ENCODE measurements at places on chromosomes 13 and 19. TPM values are rescaled to one million over a fixed set of nuclear protein-coding genes. Genes with fewer than 3 reads are reported as not detected.

GRCh38 chr19:756821-757688 lies 6.1 kb downstream of the MISP start:
- DNase-seq, result no peak

DNA sequence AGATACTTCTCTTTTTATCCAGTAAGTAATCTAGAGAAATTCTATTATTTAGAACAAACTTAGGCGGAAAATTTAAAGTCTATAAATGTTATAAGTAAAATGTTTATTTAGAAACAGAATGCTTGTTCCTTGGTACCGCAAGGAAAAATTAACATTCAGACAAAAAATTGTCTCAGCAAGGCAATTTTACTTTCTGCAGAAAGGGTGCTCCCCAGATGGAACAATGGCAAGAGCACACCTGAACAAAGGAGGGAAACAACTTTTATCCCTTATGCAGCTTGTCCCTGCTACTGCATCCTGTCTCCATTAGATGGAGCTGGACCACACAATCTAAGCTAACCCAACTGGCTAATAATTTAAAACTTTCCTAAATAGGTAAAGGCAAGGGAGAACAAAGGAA lies 6.5 kb upstream of the ZNF708 start:
- no peak for DNase-seq

DNA sequence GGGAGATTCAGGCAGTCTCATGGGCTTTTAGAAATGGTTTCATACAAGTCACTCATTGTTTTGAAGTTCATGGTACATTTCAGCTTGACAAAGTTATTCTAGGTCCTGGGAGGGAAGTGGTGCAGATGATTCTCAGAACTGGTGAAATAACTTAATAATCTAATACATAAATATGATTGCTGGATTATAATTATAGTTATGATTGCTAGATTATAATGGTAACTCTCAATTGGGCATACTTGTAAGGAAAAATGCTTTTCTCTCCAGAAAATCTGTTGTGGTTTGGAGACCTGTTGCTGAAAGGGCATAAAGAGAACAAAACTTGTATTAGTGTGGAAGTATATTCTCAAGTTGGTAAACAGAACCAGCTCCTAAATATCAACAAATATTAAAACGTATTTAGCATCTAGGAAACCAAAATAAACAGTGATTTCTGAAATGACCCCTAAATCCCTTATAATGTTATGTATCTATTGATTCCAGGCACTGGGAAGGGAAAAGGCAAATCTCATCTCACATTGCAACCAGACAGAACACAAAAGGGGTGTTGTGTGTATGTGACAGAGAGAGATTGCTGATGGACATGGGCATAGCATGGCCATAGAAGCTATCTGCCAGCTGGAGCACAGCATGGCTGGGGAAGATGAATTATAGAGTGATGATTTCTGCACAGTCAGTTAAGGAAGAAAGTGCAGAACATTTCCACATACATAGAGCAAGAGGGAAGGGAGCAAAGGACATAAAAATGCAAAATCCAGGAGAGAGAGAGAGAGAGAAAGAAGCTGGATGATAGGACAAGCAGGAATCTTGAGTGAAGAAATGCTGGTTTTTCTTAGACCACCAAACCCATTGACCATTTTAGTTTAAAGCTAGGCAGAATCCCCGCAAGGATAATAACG lies 87.1 kb upstream of the FRY start:
- DNase-seq, result no peak

GRCh38 chr13:80716610-80717081 lies 375.7 kb upstream of the SPRY2 start:
- peak; percentile 32 for DNase-seq

GRCh38 chr19:38666663-38667511 lies 19.4 kb downstream of the ACTN4 start:
- DNase-seq, result no peak

DNA sequence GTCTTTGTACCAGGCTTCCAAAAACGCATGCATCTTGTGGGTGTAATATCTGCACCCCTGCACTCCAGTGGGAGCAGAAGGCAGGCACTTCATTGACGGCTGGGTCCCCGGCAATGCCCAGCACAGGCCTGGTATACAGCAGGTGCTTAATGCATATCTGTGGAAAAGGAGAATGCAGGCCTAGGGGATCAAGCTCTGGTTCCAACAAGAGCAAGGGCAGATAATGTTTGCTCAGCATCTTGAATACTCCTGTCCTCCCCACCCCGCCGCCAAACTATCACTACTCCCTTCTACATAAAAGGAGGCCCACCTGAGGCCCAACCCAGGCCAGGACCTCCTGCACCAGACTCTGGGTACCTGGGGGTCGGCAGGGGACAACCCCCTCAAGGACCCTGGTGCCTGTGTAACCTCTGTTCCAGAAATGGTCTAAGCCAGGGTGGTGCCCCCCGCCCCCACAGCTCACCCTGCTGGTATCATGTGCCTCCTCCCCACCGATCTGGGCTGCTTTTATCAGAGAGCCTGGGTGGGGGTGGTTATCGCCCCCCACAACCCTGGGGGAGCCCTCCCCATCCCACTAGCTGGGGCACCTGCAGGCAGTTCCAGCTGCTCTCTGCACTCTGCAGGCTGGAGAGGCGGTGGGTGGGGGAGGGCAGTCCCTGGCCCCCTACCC lies 4.8 kb downstream of the KLF16 start:
- no peak for DNase-seq

DNA sequence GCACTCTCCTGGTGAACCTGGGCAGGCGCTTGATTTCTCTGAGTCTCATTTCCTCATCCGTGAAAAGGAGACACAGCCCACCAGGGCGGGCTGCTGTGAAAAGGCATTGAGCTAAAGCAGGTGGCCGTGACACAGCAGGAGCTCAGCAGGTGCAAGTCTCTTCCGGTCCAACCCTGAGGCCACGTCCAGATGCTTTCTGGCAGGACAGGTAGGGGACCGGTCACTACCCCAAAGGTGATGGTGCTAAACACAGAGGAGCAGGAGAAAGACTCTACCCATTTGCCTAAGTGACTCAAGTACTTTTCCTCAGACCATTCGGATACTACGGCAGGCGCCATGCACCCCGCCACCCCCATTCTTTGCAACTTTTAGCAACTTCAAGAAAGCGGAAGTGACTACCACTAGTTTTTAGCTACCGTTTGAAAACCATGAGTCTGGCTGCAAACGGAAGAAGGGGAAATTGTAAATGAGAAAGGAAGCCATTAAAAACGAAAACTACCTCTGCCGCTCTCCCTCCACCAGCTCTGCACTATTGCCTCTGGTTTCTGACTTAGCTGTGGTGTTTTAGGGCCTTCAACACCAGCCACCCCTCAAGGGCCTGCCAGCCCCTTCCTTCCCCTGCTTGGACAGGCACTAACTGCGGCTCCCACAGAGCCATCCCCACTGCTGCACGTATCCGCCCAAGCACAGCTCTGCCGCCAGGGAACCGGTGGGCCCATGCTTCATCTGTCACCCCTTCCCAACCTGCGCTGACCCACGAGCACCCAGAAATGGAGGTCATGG lies 4.8 kb downstream of the PPP6R1 start:
- DNase-seq, result no peak

- DNase-seq, result no peak
Observed at GRCh38 chr13:102020611-102021216, 381.1 kb downstream of the FGF14 start.

- no peak for DNase-seq
Observed at GRCh38 chr13:100976993-100977392, 302.4 kb upstream of the TMTC4 start.

DNA sequence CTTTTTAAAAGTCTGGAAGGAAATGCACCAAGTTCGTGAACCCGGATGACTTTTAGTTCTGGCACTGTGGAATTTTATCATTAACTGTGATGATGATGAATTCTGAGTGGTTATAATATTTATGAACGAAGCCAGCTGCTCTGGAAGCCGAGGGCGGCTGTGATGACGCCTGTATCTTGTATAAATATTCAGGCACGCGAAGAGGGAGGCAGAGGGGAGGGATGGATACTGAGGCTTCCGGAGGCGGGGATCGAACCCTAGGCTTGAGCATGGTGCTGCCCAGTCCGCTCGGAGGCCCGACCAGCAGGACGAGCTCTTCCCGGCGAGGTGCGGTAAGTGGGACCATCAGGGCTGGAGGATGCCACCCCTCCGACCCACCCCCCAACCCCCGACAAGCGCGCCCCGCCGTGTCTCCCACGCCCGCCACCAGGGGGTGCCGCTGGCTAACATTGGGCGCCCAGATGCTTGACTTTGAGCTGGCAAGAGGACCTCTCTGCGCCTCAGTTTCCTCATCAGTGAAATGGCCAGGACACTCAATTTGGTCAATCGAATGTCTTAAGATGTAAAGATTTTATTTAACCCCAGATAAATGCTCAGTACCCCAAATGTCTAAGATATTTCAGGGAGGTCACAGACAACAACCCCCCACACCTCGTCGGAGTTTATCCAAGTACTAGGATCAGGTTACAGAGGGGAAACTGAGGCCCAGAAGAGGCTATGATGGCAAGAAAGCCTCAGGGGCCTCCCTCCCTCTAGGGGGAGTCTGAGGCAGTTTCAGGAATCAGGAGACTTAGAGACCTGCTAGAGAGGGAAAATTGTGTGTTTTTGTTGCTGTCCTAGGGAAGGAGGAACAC lies 4.5 kb upstream of the RAB3A start:
- DNase-seq, result peak; percentile 81

DNA sequence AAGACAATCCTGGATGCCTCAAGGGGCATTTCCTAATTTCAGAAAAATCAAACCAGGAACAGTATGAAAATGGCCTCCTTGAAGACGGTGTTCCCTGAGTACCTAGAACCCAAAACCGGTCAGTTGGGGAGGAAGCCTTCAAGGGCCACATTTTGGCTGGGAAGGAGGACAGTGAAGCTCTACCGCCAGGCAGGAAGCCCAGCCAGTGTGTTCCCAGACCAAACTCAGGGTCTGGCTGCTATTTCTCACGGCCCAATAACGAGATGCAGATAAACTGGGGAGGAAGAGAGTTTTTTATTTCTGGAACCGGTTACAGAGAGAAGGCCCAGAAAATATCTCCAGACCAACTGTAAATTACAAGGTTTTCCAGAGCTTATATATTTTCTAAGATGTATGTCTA lies 24.3 kb upstream of the CEACAM21 start:
- DNase-seq, result no peak

DNA sequence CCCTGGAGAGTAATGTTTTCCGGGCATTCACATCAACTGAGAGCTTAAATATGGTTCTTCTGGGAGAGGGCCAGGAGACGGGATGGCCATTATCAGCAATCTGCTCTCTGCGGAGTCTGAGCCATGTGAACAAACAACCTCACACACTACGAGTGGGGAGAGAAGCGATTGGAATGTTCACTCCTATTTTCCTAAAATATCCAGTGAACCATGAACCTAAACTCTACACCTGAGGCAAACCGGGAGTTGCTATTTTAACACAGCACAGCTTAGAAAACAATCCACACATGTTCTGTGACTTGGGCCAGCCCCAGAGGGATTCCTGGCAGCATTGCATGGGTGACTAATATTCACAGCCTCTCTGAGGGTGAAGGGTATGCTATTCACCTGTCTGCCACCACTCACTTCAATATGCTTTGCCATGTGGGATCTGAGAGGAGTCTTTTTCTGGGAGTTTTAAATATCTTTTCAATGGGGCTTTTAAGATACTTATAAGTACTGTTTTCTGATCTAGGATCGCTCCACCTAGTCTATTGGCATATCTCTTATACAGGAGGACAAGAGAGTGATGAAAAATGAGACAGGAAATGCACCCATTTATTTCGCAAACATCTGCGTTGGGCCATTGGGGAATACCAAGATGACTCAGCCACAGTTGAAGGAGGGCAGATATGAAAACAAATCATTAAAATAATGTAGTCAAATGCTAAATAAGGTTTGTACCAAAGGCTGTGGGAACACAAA lies 72.6 kb upstream of the SERP2 start:
- no peak for DNase-seq

- DNase-seq, result no peak
Observed at GRCh38 chr19:48252609-48253008, 3.1 kb downstream of the CARD8 start.

- DNase-seq, result no peak
Observed at GRCh38 chr13:67298297-67298696, 68.2 kb upstream of the PCDH9 start.

DNA sequence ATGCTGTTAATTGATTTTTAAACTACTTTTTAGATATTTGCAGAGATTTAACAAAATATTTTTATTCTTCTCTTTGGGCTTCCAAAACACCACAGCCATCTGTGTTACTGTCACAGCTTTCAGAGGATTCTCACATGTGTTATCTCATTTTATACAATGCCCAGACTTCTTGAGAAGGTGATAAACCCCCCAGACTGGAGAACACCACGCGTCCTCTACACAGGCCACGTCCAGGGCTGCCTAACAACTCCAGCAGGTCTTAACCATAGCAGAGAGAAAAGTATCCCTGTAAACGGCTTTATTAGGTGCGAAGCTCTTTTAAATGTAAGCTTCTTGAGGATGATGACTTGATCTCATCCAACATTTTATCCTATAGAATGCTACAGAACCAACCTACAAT lies 2.0 kb downstream of the GPR183 start:
- no peak for DNase-seq

DNA sequence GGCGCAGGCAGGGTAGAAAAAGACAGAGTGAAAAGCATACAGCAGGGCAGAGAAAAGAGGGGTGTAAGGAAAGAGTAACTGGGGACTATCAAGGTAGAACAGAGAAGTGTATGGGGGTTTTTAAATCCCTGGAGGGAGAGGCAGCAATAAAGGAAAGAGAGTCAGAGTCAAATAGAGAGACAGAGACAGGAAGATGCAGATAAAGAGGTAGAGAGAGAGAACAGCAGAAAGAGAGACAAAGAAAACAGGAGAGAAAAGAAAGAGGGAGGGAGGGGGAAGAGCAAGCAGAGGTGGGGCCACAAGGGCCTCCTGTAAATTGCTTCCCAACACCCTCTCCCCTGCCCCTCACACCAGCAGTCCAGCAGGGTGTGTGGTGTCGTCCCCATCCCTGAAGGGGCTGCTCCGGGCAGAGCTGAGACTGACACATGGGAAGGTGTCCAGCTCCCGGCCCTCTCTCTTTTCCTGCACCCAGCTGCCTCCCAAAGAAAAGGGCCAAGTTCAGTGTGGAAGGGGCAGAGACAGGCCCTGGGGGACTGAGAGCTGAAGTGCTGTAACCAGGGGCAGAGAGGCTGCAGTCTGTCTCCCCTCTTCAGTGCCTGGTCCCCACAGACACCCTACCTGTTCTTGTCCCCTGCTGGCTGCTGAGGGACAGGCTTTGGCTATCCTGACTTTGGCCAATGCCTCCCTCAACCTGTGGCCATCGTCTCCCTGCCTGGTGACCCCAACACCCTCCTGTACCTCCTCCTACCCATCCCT lies 17.4 kb upstream of the POU2F2 start:
- DNase-seq, result no peak

GRCh38 chr19:17869114-17869608 lies 2.6 kb upstream of the SLC5A5 start:
- no peak for DNase-seq

DNA sequence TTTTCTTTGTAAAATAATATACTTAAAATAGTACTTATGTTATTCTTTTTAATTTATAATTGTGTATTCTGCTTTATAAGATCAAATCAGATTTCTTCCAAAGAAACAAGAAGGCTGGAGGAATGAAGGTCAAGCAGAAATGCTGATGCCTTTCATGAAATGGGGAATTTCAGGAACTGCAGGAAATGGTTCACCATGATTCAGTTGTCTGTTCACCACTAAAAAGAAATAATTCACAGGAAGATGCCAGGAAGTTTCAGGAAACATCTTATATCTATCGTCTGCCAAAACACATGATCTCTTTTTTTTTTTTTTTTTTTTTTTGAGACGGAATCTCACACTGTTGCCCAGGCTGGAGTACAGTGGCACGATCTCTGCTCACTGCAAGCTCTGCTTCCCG lies 15.7 kb upstream of the SCEL start:
- DNase-seq, result no peak

Gene FXYD1
- 70.2 TPM for polyA plus RNA-seq

Gene ZNF135
- polyA plus RNA-seq, result 29.7 TPM

Gene SERTAD3
- polyA plus RNA-seq, result 34.4 TPM

Gene PSPN
- 2.4 TPM for polyA plus RNA-seq

Gene SMIM7
- polyA plus RNA-seq, result 106 TPM

All from right lung (tissue), 10 donors.